ENCODE measurements at places on chromosomes 5 and 9. TPM values are rescaled to one million over a fixed set of nuclear protein-coding genes. Genes with fewer than 3 reads are reported as not detected.

DNA sequence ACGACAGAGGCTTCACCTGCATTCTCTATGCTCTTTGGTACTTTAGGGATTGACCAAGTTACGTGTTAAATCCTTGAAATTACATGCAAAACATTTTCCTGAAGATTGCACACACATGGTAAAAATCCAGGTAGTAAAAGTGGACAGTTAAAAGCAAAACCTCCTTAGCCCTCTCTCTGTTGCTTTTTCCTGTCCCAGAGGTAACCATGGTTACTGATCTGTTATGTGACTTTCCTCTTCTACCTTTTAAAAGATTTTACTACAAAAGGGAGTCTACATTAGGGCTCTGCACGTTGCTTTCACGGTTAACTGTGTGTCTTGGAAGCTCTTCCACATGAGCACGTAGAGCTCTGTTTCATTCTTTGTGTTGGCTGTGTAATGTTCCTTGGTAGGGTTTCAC, 97.0 kb downstream of the PPARGC1B start:
- no peak for DNase-seq

DNA sequence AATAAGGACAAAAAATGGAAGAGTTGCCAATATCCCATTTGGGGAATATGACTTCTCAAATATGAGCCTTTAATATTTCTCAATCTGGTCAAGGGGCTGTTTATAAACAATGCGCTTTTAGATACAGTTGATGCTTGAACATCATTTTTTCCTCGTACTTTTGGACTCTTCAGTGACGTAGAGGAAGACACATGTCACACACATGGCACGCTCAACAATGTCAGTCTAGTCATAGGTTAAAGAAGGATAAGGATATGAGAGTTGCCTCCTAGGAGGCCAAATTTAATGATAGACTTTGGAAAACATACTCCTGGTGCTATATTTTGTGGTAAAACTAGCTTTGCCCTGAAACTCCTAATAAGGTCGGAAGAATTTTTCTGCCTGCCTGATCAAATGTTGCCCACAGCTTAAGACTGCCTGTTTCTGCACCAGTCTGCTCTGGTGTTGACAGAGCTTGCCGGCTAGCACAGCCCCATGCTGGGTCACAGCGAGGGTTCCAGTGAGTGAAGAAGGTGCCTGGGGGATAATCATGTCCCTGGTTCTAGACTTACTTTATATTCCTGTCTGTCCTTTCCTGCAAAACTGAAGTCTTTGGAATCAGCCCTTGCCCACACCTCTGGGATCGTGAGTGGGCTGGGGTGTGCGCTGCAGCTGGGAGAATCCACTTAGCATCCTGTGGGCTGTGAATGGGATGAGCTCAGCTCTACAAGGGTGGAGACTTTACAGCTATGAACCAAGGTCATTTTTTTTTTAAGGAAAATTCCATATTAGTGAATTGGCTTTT, 230.8 kb upstream of the IRX4 start:
- DNase-seq, result no peak

Gene WNT8A
- not detected for polyA plus RNA-seq

- no peak for DNase-seq
These were observed 61.1 kb upstream of the SAP30L start for GRCh38 chr5:154384480-154385235.

GRCh38 chr5:102720969-102721368, 34.1 kb upstream of the PAM start:
- DNase-seq, result no peak

Gene C5
- 0.71 TPM for polyA plus RNA-seq

Gene TEK
- polyA plus RNA-seq, result not detected

Gene QSOX2
- polyA plus RNA-seq, result 0.86 TPM

DNA sequence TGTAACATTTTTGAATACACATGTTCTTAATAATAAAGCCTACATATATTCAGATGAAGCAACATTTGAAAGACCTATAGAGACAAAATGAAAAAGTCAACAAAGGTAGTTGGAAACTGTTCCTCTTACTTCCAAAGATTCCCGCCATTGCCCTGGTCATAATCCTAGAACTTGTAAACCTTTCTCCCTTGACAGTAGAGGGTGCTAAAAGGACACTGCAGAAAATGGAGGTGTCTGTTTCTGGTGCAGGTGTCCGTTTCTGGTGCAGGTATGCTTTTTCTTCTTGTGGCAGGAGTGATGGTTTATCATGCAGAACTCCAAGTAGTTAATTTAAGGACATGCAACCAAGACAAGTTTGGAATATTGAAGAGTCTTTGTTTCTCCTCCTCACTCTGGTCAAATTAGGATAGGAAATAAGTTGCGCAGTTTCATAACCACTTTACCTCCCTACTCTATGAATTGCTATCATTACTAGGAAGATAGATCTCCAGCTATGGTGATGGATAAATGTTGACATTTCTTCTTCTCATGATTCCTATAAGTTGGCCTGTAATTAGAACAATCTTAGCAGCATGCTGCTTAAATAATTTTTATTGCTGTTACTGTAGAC, 56.0 kb upstream of the FAM174A start:
- DNase-seq, result no peak

DNA sequence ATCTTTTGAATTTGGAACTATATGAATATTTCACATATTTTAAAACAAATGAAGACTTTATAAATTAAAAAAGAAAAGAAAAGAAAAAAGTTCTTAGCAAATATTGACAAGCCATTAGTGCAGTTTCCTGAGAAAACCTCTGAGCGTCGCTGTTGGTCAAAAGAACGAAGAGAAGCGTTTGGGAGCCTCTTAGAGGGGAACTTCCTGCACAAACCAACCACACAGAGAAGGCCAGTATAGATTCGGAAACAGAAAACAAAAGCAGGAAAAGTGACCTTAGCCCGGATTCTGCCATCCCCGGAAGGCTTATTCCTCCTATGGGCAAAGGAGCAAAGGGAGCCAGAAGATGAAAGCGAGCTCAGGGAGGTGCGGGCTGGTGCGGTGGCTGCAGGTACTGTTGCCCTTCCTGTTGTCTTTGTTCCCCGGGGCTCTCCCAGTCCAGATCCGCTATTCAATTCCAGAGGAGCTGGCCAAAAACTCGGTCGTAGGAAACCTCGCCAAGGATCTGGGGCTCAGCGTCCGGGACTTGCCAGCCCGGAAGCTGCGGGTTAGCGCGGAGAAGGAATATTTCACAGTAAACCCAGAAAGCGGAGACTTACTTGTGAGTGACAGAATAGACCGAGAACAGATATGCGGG, at the start of gene PCDHGB2:
Gene PCDHGB2, plus strand, starts transcription at position 205 of the 637 bp plus-strand sequence. Its CDS starts 142 bp downstream, at position 347.
- DNase-seq, result no peak

DNA sequence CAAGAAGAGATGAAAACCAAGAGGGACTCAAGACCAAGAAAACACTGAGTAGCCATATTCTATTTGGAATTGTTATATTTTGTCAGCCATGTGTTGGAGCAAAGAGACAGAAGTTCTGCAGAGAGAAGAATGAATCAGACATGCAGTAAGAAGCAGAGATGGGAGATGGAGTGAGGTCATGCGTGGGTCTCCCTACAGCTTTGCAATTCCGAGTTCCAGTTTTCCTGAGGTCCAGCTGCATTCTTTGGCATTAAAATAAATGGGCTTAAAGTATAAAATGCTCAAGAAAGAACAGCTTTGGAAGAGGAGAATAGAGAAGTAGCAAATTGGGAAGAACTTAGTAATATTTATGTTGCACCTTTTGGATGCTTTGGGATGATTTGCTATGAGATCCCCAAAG, 361.6 kb downstream of the NPR3 start:
- DNase-seq, result no peak

DNA sequence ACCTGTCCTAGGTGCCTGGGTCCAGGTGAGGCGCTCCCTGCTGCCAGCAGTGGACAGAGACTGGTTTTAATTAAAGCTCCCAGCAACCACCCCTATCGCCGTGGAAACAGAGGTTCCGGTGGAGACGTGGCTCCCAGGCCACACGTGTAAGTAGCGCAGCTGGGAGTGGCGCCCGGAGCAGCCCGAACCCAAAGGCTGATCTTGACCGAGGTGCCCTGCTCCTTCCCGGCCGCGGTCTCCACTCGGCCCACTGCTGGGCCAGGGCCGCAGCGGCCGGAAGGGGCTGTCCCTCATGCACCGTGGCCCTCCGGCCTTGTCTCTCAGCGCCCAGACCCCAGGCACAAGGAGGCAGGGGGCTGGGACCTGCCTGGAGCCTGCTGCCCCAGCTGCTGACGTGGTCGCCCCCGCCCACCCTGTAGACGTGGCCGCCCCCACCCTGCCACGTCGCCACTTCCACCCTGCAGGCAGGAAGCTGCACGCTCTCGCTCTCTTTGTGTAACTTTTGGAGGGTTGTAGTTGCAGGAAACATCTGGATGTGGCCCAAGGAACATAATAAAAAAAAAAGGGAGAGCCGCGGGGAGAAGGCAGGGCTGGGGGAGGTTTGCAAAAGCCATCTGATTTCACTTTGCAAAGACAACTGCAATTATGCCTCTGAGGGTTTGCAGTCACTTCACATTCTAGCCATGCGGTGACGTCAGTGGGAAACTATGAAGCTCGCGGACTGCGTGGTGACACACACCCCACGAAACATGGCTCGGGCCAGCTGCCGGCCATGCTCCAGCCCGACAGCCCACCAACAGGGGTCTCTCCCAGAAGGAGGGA, 129.9 kb downstream of the RXRA start:
- DNase-seq, result peak; percentile 83

DNA sequence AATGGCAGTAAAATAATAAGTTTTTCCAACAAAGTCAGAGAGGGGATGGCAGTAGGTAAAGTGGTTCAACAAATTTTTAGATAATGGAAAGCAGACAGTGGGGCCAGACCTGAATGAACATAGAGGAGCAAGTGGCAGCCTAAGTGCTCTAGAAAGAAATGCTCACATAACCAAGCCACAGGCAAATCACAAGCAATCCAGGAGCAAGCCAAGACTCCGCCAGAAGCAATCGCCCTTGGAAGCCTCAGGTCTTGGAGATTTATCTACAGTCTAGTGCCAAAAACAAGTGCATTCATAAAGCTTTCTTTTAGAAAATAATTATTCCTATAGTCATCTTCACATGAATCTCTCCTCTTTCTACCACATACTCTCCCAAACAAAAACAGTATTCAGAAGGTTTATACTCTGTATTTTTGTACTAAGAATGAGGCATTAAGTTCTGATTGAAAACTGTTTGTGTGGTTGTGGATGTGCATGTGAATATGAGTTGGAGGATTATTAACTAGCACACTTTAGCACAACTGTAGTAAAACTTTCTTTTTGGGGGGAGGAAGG, 375.5 kb downstream of the CDH9 start:
- DNase-seq, result no peak

DNA sequence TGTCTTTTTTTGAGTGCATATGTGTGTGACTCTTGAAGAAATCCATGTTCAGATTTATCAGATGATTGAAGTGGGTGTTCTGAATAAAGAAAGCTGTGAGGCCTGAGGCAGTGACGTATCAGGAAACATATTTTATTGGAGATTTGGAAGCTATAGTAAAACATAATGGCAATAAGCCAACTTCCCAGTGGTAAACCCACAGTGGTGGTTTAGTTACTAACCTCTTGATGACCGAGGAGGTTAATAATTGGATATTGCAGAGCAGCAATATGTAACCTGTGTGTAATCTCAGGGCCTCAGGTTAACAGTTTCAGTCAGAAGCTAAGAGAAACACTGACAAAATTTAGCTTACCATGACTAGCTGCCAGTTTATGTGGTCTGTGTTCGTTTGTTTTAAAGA, 6.9 kb downstream of the RGMB start:
- DNase-seq, result no peak

DNA sequence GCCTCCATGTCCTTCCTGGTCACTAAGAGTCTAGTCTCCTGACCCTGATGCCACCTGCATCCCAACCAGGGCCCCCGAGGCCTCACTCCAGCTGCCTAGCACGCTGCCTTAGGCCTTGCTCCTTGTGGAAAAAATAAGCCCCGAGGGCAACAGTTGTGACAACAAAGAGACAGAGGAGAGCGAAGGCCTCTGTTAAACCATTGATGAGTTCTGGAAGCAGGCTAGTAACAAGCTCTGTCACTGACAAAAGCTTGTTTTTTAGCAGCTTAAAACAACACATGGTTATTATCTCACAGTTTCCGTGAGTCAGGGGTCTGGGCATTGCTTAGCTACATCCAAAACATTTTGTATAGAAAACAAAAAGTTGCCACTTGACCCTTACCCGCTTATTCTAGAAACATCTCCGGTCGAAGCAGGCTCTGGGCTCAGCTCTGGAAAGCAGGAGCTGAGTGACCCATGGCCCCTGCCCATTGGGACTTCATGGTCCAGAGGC, 48.2 kb upstream of the TBC1D2 start:
- no peak for DNase-seq

DNA sequence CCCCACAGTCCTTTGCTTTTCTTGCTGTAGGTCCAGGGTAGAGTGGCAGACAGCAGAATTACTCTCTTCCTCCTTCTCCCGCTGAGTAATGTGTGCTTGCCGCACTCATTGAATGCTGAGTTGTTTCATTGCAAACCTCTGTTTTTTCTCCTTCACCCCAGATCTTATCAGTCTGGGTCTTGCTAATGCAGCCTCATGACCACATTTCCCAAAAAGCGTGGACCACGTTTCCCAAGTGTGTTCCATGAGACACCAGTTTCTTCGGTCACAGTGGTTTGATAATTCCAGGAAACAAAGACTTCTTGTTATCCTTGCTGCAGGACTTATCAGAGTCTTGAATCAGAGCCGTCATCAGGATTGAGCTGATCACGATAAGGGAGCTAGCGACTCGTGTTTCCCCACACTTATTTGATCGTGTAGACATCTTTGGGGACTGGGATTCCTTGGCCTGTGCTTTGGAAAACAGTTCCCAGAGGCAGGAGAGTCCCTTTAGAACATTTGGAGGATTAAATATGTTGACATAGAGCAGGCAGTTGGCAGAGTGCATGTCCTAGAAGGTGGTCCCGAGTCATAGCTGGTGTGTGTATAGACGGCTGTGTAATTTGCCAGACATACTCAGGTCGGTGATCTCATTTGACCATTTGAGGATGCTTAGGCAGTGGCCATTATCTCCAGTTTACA, 4.4 kb downstream of the LRRC8A start:
- no peak for DNase-seq

DNA sequence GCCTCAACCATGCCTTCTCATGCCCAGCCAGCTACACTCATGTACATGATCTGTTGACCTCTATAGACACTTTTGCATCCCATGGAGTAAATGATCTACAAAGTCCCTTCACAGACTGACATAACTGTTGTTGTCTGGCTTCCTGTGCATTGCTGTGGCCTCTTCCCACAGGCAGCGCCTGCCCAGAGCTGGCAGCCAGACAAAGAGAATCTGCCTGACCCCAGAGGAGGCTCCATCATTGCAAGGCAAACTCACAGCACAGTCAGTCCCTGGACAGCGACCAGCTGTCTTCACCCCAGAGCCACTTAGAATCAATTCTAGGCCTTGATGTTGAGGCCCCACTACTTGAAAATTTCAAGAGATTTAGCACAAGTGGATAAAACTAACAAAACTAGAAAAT, 65.5 kb downstream of the INSYN2B start:
- DNase-seq, result no peak

DNA sequence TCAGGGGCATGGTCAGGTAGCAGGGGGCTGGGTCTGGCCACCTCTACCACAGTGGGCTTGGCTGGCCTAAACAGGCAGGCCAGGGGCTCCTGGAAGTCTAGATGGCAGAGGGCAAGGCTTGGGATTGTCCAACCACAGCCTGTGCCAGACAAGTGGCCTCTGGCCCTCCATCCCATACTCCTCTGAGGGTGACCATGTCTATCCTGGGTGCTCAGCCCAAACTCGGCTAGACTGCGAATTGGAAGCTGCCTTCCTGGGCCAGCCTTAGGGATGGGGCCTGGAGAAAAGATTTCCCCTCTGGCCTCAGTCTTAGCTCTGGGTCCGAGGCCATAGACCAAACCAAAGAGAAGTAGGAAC, 110.5 kb downstream of the PHF2 start:
- DNase-seq, result no peak
